ENCODE measurements at places on chromosomes 1 and 21. TPM values are rescaled to one million over a fixed set of nuclear protein-coding genes. Genes with fewer than 3 reads are reported as not detected.

- no peak overlapping the region for H3K4me3 ChIP-seq
- H3K4me1 ChIP-seq = no peaks in the 10 kb centered on the region
- H3K27ac ChIP-seq = no peak overlapping the region
- H3K36me3 ChIP-seq = no peaks in the 10 kb centered on the region
- no peak for DNase-seq
- no peaks in the 10 kb centered on the region for H3K27me3 ChIP-seq
Observed at GRCh38 chr1:97073936-97074335, 352.4 kb downstream of the PTBP2 start.

DNA sequence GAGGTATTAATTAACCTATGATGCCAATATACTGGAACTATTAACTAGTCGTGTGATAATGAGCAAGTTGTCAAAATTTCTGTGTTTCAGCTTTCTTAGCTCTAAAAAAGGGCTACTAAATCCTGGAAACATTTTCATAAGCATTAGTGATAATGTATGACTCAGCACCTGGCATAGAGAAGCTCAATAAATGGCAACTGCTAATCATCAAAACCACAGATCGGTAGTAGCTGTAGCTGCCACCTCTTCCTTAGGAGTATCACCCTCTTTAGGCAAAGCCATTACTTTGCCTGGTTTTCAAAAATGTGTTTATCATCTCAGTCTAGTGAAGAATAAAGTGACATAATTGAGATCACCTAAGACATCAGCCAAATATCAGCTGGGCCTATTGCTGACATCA is 75.5 kb downstream of the TPR start:
- no peak for DNase-seq
- H3K36me3 ChIP-seq = no peaks in the 10 kb centered on the region
- no peak overlapping the region for H3K27ac ChIP-seq
- H3K27me3 ChIP-seq = no peaks in the 10 kb centered on the region

DNA sequence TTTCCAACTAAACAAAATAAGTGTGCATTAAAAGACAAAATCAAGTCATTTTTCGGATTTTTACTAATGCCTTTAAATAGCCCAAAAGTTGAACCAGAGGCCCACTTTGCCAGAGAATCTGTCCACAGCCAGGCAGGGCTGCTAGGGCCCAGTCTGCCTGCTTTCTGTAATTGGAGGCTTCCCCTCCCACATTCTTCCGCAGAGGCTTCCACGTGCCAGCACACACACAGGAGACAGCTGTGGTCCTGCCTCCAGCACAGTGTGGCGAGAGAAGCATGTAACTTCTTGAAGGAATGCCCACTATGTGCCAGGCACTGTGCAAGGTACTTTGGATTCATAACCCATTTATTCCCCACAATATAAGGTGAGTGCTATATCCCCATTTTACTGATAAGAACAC is 11.3 kb upstream of the PDZK1IP1 start:
- no peak for DNase-seq
- no peak overlapping the region for H3K4me3 ChIP-seq
- peaks cover 78% of the 10 kb centered on the region for H3K27me3 ChIP-seq
- no peak overlapping the region for H3K27ac ChIP-seq
- H3K4me1 ChIP-seq = no peaks in the 10 kb centered on the region

GRCh38 chr1:159835862-159836525 is 9.3 kb downstream of the SLAMF8 start:
- H3K4me3 ChIP-seq = no peak overlapping the region
- H3K27me3 ChIP-seq = no peaks in the 10 kb centered on the region
- no peaks in the 10 kb centered on the region for H3K36me3 ChIP-seq
- no peaks in the 10 kb centered on the region for H3K4me1 ChIP-seq

GRCh38 chr1:19199969-19200604 is 10.0 kb downstream of the UBR4 start:
- H3K27ac ChIP-seq = no peak overlapping the region
- no peaks in the 10 kb centered on the region for H3K27me3 ChIP-seq
- DNase-seq = no peak
- H3K4me3 ChIP-seq = no peak overlapping the region
- peaks cover 7% of the 10 kb centered on the region for H3K36me3 ChIP-seq

DNA sequence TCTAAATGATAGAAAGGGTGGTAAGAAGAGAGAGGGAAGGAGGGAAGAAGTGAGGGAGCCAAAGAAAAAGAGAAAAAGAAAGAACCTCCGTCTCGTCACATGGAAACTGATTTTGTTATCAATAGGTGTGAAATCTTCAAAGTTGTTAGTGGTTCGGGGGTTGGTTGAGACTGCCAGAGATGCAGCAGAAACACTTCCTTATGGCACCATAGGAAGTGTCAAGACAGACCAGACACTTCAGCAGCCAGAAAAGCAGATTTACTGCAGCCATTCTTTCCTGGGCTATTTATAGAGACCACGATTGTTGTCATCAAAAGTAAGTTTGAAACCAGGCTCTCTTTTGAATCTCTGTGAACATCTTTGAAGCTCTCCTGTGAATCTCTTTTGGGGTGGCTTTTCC is 150.5 kb downstream of the PLPPR5 start:
- H3K4me1 ChIP-seq = no peaks in the 10 kb centered on the region
- no peaks in the 10 kb centered on the region for H3K27me3 ChIP-seq
- no peak overlapping the region for H3K4me3 ChIP-seq
- H3K36me3 ChIP-seq = no peaks in the 10 kb centered on the region
- H3K27ac ChIP-seq = no peak overlapping the region
- DNase-seq = no peak

DNA sequence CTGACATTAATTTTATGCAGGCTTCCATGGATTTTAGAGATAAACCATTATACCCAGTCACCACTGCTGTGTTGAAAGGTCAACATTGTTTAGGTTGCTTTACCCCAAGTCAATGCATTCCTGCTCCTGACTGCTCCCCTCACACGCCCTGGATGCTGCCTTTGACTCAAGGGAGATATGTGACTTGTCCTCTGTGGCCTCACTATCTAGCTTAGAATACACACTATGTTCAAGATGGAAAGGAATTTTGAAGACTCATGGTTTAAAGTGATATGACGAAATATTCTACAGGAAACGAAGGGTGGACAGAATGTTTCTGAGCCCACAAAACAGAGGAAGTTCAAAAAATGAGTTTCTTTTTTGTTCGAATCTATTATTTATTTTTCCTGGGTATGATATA is 170.4 kb upstream of the NR5A2 start:
- no peaks in the 10 kb centered on the region for H3K36me3 ChIP-seq
- H3K27me3 ChIP-seq = no peaks in the 10 kb centered on the region
- no peak overlapping the region for H3K27ac ChIP-seq
- H3K4me3 ChIP-seq = no peak overlapping the region

- no peak for DNase-seq
- no peak overlapping the region for H3K4me3 ChIP-seq
- H3K36me3 ChIP-seq = no peaks in the 10 kb centered on the region
Observed at GRCh38 chr1:147745271-147745670, 15.1 kb downstream of the GJA5 start.

DNA sequence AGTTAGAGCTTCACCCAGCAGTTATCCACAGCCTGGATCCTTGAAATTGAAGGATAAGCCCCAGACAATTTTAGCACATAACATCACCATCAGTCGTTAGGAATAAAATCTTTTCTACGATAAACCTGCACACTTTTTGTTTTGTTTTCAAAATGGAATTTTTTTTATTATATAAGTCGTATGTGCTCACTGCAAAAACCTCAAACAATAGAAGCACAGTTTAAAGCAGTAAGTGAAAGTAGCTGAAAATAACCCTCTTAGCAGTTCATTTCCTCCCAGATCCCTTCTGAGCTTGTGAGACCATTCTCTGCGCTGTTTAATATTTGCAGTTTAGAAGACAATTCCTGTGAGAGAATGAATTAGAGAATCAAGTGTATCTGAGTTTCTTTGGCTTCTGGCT is 38.3 kb downstream of the ELK4 start:
- H3K27ac ChIP-seq = peak overlapping the region; percentile 22
- H3K4me3 ChIP-seq = no peak overlapping the region
- no peaks in the 10 kb centered on the region for H3K27me3 ChIP-seq
- no peaks in the 10 kb centered on the region for H3K36me3 ChIP-seq

DNA sequence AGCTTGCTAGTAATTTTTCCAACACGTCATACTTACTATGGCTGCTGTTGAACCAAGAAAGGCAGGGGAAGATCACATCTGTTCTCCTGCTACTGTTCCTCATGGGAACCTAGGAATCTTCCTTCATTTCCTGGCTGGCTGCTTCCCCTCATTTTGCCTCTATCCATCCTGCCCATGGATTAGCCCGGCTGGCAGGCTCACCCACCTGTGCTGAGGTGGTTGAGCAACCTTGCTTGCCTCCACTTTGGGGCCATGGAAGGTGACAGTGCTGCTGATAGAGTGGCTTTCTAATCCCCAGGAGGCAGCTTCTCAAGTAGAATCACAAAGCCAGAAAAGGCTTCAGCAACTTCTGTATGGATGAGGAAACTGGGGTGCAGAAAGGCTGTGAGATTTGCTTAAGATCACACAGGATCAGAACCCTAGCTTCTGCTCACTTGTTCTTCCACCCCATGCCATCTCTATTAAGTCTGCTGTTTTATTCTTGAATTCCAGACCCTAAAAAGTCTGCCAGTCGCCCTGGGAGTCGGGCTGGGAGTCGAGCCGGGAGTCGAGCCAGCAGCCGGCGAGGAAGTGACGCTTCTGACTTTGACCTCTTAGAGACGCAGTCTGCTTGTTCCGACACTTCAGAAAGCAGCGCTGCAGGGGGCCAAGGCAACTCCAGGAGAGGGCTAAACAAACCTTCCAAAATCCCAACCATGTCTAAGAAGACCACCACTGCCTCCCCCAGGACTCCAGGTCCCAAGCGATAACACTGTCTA is 6.2 kb upstream of the BMP8A start:
- peaks cover 13% of the 10 kb centered on the region for H3K36me3 ChIP-seq
- peak overlapping the region; percentile 44 for H3K27ac ChIP-seq
- H3K4me1 ChIP-seq = no peaks in the 10 kb centered on the region
- H3K4me3 ChIP-seq = no peak overlapping the region
- no peaks in the 10 kb centered on the region for H3K27me3 ChIP-seq
- DNase-seq = no peak

- no peaks in the 10 kb centered on the region for H3K36me3 ChIP-seq
- no peaks in the 10 kb centered on the region for H3K27me3 ChIP-seq
- no peaks in the 10 kb centered on the region for H3K4me1 ChIP-seq
- H3K27ac ChIP-seq = no peak overlapping the region
- no peak overlapping the region for H3K4me3 ChIP-seq
Observed at GRCh38 chr1:93129507-93130099, 50.5 kb downstream of the MTF2 start.

GRCh38 chr1:147241934-147242448 is 493 bp upstream of the CHD1L start:
- peak overlapping the region; percentile 92 for H3K27ac ChIP-seq
- H3K4me1 ChIP-seq = peaks cover 18% of the 10 kb centered on the region
- H3K27me3 ChIP-seq = no peaks in the 10 kb centered on the region
- peak overlapping the region; percentile 94 for H3K4me3 ChIP-seq

GRCh38 chr1:110130989-110131388 is 18.7 kb downstream of the UBL4B start:
- H3K4me1 ChIP-seq = no peaks in the 10 kb centered on the region
- no peak overlapping the region for H3K27ac ChIP-seq
- no peak overlapping the region for H3K4me3 ChIP-seq

- H3K4me1 ChIP-seq = no peaks in the 10 kb centered on the region
- H3K4me3 ChIP-seq = no peak overlapping the region
- H3K36me3 ChIP-seq = no peaks in the 10 kb centered on the region
- no peaks in the 10 kb centered on the region for H3K27me3 ChIP-seq
Observed at GRCh38 chr1:2956576-2956975, 64.7 kb upstream of the ACTRT2 start.

DNA sequence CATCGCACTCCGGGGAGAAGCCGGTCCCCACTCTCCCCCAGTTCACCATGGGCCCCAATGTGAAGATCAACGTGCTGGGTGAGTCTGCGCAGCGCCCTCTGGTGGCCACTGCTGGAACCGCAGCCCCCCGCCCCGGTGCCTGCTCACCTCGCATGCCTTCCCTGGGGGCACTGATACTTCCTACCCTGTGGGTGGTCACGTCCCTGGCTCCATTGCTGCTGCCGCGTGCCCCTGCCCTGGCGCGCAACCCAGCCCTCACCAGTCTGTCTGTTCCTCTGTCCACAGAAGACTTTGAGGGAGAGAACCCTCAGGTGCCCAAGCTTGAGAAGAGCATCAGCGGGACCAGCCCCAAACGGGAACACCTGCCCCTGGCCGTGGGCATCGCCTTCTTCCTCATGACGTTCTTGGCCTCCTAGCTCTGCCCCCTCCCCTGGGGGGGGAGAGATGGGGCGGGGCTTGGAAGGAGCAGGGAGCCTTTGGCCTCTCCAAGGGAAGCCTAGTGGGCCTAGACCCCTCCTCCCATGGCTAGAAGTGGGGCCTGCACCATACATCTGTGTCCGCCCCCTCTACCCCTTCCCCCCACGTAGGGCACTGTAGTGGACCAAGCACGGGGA is 7.6 kb downstream of the EFNA3 start:
- no peaks in the 10 kb centered on the region for H3K27me3 ChIP-seq
- H3K36me3 ChIP-seq = no peaks in the 10 kb centered on the region
- peaks cover 42% of the 10 kb centered on the region for H3K4me1 ChIP-seq
- peak overlapping the region; percentile 97 for H3K27ac ChIP-seq
- H3K4me3 ChIP-seq = peak overlapping the region; percentile 76
- no peak for DNase-seq

DNA sequence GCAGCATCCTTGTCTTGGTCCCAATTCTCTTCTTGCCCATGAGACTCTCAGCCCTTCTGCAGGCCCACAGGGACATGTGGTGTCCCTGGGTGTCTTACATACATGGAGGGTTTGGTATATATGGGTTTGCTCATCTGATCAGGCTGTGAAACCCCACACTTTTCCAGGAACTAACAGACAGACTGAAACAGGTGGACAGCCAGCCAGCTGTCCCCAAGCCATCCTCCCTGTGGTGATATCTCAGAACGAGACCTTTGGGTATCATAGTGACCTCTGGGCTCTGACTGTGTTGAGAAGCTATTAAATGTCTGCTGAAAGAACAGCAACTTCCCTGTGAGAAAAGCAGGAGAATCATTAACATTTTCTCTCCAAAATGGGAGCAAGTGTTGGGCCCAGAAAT is 115.5 kb upstream of the PAXBP1 start:
- H3K27ac ChIP-seq = no peak overlapping the region
- H3K36me3 ChIP-seq = no peaks in the 10 kb centered on the region
- no peak overlapping the region for H3K4me3 ChIP-seq
- H3K27me3 ChIP-seq = peaks cover 10% of the 10 kb centered on the region
- DNase-seq = no peak

AMY1C gene
- not detected for total RNA-seq

RGS8 gene
- not detected for total RNA-seq

GIPC2 gene
- total RNA-seq = 3.5 TPM

CRTC2 gene
- 7.5 TPM for total RNA-seq

B3GALT2 gene
- 0.35 TPM for total RNA-seq

All from esophagus squamous epithelium (tissue), 5 donors.